ENCODE measurements at places on chromosomes 16 and 17.

DNA sequence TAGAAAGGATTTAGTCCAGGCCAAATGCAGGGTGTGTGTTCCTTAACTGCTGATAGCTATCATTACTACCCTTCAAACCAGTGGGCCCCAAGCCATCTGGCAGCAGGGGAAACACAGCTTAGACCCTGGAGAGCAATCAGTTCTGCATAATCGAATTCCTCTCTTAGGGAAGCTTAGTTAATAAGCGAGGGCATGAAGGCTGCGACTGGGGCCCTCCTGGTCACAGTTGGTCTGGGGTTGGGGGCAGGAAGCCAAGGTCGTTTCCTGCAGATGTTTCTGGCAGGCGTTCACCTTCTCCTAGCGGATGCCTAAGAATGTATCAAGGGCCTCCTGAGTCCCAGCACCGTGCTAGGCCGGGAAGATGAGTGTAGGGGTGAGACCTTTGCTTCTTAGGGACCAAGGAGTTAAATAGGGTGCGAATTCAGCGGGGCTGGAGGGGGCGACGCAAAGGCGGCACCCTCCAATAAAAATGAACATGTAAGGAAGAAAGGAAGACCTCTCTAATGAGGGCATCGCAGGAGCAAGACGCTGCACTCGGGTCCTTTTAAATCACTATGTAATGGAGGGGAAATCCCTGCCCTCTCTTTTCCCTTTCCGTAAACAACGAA lies 16.5 kb upstream of the EEF2K start:
- peak; percentile 53 for DNase-seq

DNA sequence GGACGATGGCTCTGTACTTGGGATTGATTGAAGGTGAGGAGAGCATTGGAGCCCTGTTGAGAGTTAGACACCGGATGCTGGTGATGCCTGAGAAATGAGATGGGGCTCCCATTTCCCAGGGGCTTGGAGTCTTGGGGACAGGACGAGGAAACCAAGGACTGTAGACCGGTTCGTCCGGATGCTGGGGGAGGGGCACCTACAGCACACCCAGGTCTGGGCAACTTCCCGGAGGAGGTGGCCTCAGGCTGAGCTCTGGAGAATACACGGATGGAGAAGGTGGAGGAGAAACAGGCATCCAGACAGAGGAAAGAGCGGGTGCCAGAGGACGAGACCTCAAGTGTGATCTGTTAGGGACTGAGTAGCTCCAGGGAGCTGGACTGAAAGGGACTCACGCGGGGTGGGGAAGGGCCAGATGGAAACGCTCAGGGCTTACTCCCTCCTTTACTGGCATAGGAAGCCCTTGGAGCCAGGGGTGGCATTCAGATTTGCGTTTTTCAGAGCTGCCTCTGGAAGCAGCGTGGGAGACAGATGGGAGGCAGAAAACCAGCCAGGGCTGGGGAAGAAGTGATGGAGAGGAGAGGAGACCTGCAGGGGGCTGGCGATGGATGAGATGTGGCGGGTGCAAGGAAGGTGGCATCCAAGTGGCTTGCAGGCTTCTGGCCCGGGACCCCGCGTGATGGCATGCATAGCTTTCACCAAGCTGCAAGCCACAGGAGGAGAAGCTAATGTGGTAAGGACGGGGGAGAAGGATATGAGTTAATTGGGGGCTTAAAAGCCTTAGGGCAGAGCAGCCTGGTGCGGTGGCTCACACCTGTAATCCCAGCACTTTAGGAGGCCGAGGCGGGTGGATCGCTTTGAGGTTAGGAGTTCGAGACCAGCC lies 8.3 kb downstream of the C1QTNF1 start:
- no peak for DNase-seq

DNA sequence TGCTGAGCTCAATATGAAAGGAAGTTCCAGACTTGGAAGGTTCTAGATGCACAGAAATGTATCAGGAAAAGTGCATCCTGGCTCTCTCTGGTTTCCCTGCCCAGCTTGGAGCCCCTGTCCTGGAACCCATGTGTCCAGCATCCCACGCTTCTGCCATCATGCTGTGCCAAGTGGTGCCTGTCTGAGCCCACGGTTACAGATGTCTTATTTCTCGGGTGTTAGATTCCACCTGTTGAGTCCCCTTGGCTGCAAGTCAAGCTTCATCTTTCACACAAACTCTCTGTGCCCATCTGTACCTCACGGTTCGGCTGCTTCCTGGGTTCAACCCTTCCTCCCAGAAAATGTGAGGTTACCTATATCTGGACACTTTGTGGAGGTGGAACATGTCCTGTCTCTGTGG lies 22.5 kb downstream of the OR1D5 start:
- no peak for DNase-seq

GRCh38 chr17:44338702-44339101 lies 6.4 kb upstream of the GRN start:
- no peak for DNase-seq

- DNase-seq = peak; percentile 29
Measured at GRCh38 chr17:72931163-72931562, 161.3 kb downstream of the SLC39A11 start.

DNA sequence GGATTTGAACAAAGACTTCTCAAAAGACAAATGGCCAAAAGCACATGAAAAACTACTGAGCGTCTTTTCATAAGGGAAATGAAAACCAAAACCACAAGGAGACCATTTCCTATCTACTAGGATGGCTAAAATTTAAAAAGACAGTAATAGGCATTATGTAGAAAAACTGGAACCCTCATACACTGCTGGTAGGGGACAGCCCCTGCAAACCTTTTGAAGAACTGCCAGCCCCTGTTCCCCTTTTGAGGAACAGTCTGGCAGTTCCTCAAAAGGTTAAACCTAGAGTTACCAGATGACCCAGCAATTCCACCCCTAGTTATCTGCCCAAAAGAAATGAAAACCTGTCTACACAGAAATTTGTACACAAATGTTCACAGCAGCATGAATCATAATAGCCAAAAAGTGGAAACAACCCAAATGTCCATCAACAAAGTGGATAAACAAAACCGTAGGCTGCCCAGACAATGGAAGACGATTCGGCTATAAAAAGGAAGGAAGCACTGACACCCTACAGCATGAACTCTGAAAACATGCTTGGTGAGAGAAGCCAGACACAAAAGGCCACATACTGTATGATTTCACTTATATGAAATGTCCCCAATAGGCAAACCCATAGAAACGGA lies 22.9 kb downstream of the CDIP1 start:
- no peak for DNase-seq

DNA sequence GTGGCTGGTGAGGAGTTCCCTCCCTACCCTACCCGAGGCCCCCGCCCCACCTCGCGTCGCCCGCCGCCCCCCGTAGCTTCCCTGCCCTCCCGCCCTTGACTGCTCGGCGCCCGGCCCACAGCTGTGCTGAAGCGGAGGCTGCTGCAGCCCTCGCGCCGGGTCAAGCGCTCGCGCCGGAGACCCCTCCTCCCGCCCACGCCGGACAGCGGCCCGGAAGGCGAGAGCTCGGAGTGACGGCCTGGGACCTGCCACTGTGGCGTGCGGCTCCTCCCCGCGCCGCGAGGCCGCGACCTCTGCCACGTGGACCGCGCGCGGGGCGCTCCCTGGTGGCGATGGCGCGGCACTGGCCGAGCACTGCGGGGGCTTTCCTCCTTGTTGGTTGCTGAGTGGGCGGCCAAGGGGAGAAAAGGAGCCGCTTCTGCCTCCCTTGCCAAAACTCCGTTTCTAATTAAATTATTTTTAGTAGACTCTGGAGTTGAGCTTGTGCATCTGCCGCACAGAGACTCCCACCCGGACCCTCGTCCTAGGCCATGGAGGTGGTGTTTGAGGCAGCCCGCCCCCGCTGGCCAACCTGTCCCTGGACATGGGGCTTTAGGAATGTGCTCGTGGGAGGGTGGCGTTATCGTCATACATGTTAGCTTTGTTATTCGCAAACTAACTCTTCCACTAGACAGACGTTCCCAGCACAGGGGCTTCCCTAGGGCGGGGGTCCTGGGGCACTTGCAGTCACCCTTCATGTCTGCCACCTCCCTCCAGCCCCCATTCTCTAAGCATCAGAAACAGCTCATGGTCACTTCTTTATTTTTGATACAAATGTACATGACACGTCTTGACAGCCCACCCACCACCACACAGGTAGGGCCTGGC lies 4.4 kb downstream of the TP53I13 start:
- DNase-seq = peak; percentile 56

DNA sequence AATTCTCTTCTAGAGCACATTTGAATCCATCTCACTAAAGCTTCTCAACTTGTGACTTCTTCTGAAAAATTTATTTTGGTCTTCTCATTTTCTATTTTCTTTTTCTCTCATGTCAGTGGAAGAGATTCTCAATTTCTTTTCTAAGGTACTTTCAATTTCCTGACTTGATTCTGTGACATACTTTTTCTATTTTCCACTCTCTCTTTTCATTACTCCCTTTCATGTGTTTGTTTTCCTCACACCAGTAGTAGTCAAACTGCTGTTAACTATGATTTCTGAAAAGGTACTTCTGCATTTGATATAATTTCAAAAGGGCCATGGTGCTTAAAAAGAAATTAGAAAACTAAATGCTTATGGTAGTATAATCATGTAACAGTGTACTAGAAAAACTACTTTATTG lies 41.9 kb downstream of the NFAT5 start:
- DNase-seq = no peak

- no peak for DNase-seq
Measured at GRCh38 chr17:45433159-45433535, 477 bp upstream of the ARHGAP27 start.

GRCh38 chr17:17081304-17081940 lies 39.2 kb downstream of the MPRIP start:
- DNase-seq = no peak

GRCh38 chr17:67655478-67656148 lies 62.1 kb upstream of the NOL11 start:
- DNase-seq = no peak

DNA sequence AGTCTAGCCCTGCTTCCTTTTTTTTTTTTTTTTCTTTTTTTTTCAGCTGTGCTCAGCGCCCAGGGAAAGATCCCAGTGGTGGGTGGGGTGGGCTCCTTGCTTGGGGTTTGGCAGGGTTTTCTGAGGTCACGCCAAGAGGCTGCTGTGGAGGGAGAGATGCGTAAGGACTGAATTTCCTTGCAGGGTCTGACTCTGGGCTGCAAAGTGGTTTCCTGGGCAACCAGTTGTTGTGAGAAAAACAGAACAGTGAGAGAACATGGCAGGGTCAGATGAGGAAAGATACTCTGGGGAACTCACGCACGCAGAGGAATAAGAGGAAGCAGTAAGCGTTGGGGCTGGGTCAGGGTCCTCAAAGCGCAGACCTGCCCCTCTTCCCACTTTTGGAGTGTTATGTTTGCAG lies 119.5 kb downstream of the IRF8 start:
- DNase-seq = no peak

DNA sequence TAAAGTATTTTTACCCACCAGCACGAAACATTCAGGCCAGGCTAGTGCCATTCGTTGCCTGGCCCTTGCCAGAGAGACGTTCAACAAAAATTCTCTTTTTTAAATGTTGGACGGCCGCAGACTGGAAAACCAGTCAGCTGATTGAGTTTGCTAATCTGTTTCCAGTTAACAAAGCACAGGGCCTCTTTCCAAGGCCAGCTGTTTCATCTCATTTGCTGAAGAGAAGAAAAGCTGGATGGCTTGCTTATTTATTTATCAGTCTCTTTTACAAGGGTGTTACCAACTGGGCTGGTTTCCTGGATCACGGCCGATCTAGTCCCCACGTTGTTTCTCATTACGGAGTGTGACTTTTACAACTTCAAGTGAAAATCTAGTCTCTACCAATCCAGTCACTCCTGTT lies 418.7 kb upstream of the DYNLRB2 start:
- no peak for DNase-seq
